Stimulated activated CD4-positive, alpha-beta T cell treated with anti-CD3 and anti-CD28 coated beads, TNF-alpha, amount 100 ng/mL, for 1 hour (primary cell): ENCODE measurements at places on chromosomes 11 and 22.

GRCh38 chr11:109984634-109985289 lies 108.4 kb upstream of the ZC3H12C start:
- no peak for DNase-seq

DNA sequence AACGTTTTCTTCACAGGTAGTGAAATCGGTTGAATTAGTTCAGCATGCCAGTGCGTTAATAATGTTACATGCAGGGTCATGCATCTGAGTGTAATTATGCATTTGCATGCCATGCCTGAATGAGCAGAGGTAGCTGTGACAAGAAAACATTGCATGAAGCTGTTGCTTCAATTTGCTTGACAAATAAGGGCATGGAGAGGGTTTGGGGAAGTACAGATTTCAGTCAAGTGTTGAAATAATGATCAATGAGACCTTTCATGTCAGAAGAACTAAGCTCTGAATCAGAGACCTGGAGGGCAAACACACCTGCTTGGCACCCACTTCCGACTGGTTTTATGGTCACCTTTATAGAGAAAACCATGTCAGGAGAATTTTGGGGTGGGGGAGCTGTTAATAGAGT lies 221.4 kb downstream of the DBX1 start:
- DNase-seq: no peak

GRCh38 chr22:28728002-28728401 lies 13.6 kb downstream of the CHEK2 start:
- DNase-seq: no peak

GRCh38 chr11:11786771-11787170 lies 55.0 kb upstream of the USP47 start:
- no peak for DNase-seq

- DNase-seq: no peak
These were observed 13.1 kb downstream of the CRY2 start for GRCh38 chr11:45860348-45860747.

- no peak for DNase-seq
These were observed 392.5 kb downstream of the CTTN start for GRCh38 chr11:70790671-70791300.

DNA sequence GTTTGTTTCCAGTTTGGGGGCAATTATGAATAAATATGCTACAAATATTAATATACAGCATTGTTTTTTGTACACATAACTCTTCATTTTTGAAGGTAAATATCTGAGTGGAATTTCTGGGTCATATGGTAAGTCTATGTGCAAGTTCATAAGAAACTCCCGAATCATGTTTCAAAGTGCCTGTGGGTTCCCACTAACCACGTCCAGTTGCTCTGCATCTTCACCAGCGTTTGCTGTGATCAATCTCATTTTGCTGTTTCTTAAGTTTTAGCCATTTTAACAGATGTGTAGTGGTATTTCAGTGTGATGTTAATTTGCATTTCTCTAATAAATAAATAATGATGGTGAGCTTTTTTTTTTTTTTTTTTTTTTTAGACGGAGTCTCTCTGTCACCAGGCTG lies 14.2 kb upstream of the CSRP3 start:
- no peak for DNase-seq

- no peak for DNase-seq
These were observed 17.4 kb upstream of the TMEM121B start for GRCh38 chr22:17138513-17138912.

GRCh38 chr22:46361826-46362202 lies 26.3 kb downstream of the TRMU start:
- DNase-seq: no peak

DNA sequence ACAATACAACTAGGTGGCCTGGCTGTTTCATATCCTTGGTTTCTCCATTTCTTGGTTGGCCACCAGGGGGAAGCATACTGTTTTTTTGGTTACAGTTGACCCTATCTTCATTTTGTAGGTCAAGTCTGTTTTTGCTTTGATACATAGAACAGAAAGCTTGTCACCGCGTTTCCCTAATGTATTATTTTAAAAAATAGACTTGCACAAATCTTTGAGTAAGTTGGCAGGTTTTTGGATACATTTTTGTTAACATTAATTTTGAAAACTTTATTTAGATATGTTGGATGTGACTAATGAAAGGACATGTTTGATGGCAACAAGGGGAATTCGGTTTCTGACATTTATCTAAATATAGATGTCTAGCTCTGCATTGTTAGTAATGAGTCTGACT lies 3.0 kb downstream of the NCR3LG1 start:
- no peak for DNase-seq

- no peak for DNase-seq
These were observed 29.9 kb downstream of the MS4A2 start for GRCh38 chr11:60118338-60118737.

- no peak for DNase-seq
These were observed 195.4 kb upstream of the ARHGAP20 start for GRCh38 chr11:110907629-110908028.

GRCh38 chr22:37262346-37262745 lies 18.3 kb upstream of the RAC2 start:
- no peak for DNase-seq

- DNase-seq: peak; percentile 97
These were observed 11.8 kb downstream of the LTBP3 start for GRCh38 chr11:65546217-65546958.

DNA sequence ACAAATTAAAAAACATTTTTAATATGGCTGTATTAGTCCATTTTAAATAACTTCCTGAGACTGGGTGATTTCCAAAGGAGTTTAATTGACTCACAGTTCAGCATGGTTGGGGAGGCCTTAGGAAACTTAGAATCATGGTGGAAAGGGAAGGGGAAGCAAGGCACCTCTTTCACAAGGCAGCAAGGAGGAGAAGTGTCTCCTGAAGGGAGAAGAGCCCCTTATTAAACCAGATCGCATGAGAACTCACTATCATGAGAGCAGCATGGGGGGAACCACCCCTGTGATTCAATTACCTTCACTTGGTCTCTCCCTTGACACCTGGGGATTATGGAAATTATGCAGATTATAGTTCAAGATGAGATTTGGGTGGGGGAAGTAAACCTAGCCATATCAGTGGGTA lies 488.6 kb downstream of the ETS1 start:
- DNase-seq: no peak

GRCh38 chr11:33857933-33858371 lies 33.9 kb downstream of the LMO2 start:
- peak; percentile 36 for DNase-seq

- DNase-seq: no peak
These were observed 19.9 kb downstream of the UPB1 start for GRCh38 chr22:24515027-24515338.

DNA sequence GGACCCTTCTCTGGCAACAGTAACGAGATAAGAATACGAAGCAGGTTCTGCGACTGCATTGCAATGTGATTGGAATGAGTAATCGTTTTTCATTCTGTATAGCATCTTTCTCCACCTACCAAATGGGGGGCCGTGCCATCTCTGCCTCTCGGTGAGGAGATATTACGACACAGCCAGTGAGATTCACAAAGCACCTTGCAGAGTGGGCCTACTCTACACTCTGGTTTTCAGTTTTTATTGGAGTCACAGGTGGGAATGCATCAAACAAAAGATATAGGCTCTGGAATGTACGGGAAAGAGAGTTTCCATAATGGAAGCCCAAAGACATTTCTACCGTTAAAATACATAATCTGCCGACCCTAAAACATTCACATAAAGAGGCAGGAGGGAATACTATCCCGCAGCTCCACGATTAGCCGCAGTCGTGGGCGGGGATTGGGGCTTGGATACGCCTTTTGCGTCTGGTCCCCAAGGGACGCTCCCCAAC lies 423 bp upstream of the RTN3 start:
- DNase-seq: no peak

GRCh38 chr11:95715777-95716241 lies 73.8 kb downstream of the FAM76B start:
- no peak for DNase-seq

DNA sequence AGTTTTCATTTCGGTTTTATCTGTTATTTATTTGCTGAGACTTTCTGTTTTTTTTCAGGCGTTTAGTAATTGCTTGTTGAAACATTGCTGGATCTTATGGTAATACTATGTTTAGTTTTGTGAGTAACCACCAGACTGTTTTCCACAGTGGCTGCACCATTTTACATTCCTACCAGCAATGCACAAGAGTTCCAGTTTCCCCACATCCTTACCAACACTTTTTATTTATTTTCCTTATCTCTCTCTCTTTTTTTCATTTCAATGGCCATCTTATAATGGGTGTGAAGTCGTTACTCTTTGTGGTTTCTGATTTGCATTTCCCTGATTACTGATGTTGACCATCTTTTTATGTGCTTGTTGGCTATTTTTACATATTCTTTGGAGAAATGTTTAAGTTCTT lies 23.7 kb downstream of the USP47 start:
- no peak for DNase-seq

- no peak for DNase-seq
These were observed 111.4 kb upstream of the TBCEL start for GRCh38 chr11:120912504-120912903.

- no peak for DNase-seq
These were observed 226.9 kb downstream of the INSC start for GRCh38 chr11:15341587-15341986.

DNA sequence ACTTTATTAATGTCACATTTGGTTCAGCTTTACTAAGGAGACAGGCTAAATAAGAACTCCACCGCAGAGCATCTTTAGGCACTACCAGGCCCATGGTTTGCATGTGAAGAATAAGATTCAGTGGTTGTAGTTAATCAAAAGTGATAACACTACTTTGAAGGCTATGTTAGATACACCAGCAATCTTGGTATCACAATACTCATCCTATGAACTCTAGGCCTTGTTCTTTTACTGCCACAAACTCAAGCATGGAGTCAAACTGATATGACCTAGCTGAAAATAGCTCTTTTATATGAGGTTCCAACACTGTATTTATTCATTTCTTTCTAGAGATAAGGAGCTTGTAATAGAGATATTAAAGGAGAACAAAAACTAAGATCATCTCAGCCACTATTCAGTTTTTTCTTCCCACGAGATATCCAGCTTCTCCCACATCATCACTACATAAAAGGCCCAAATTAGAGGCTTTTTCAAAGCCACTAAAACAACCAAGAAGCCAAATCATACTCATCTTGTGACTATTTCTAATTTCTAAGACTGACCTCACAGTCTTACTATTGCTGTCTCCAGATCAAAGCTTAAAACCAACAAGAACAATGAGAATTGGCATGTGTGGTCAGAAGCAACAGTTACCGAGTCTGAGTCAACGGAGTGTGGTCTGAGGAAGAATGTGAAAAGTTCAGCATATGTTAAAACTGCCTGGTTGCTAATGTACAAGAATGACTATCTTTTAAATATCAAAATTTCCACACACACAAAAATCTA lies 25.1 kb upstream of the GUCY1A2 start:
- no peak for DNase-seq

DNA sequence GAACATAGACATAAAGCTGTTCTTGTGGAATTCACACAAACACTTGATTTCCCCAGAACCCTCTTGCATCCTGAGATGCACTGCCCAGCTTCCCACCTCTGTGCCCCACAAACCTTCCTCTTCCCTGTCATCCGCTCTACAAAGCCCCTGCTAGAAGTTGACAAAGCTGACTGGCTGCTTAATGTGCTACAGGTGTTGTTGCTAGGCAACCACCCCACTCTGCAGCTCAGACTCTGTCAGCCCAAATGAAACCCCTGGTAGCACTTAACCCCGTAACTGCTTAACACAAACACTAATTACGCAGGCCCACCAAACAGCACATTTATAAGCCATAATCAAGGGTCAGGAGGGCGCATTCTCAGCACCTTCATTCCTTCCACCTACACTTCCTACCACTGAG lies 172.0 kb upstream of the CADM1 start:
- DNase-seq: no peak

DNA sequence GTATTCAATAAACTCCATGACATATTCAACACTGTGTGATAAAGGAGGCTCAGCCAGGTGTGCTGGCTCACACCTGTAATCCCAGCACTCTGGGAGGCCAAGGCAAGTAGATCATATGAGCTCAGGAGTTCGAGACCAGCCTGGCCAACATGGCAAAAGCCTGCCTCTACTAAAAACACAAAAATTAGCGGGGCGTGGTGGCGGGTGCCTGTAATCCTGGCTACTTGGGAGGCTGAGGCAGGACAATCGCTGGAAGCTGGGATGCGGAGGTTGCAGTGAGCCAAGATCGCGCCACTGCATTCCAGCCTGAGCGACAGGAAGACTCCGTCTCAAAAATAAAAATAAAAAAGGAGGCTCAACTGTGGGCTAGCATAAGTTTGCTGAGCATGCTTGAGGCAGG lies 4.1 kb upstream of the SLC25A18 start:
- no peak for DNase-seq

DNA sequence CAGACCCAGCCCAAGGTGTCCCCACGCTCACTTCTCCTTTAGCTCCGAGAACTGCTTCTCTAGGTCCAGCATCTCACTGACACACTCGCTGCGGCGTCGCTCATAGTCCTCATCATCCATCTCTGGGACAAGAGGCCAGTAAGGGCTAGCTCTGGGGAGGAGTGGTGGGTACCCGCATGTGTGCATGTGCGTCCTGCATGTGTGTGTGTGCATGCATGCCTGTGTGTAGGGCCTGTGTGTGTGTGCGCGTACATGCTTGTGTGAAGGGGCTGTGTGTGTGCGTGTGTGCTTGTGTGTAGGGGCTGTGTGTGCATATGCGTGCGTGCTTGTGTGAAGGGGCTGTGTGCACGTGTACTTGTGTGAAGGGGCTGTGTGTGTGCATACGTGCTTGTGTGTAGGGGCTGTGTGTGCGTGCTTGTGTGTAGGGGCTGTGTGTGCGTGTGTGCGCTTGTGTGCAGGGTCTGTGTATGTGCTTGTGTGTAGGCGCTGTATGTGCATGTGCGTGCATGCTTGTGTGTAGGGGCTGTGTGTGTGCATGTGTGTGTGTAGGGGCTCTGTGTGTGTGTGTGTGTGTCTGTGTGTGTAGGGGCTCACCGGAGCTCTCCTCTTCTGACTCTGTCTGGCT lies 3.3 kb downstream of the BRMS1 start:
- no peak for DNase-seq

DNA sequence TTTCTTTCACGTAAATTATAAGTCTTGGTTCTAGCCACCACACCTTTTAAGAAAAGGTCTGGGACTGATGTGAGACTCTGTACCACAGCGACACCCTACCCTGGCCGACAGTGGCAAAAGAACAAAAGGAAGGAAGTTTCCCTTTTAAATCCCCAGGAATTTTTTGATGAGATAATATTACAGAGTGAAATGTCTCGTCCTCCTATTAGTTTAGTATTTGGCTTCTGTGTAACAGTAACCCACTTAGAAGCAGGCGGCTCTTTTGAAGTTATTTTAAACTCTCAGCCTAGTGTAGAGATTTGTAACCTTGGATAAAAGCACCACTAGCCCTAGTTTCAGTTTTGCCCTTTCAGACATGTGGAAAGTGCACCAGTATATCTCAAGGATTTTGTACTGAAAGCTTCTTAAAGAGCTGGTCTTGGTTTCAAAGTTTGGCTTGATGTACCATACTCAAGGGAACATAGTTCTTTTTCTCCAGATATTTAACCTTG lies 84.1 kb downstream of the C22orf31 start:
- DNase-seq: no peak
